ENCODE measurements at places on chromosomes 16 and 17. TPM values are rescaled to one million over a fixed set of nuclear protein-coding genes. Genes with fewer than 3 reads are reported as not detected.

NPIPB6 gene
- 4.6 TPM for total RNA-seq

RHBDL1 gene
- 0.79 TPM for total RNA-seq

OR2C1 gene
- total RNA-seq: not detected

MEAK7 gene
- 37.9 TPM for total RNA-seq

MYH2 gene
- total RNA-seq: not detected

MYO15B gene
- 12.4 TPM for total RNA-seq

ADAM11 gene
- 0.35 TPM for total RNA-seq

ENPP7 gene
- 0.23 TPM for total RNA-seq

DRC3 gene
- total RNA-seq: not detected

CCL4 gene
- 367 TPM for total RNA-seq

CRYBA1 gene
- total RNA-seq: not detected

GNGT2 gene
- total RNA-seq: 39.8 TPM

SSTR5 gene
- total RNA-seq: not detected

LGALS9 gene
- 305 TPM for total RNA-seq

PIK3R6 gene
- 1.3 TPM for total RNA-seq

GRAPL gene
- total RNA-seq: 8.1 TPM

CIBAR2 gene
- not detected for total RNA-seq

SALL1 gene
- not detected for total RNA-seq

MVP gene
- 123 TPM for total RNA-seq

SLC4A1 gene
- total RNA-seq: not detected

WNT9B gene
- not detected for total RNA-seq

RAB40B gene
- total RNA-seq: 0.47 TPM

NPIPA2 gene
- 0.99 TPM for total RNA-seq
